ENCODE measurements at places on chromosomes 4 and X. TPM values are rescaled to one million over a fixed set of nuclear protein-coding genes. Genes with fewer than 3 reads are reported as not detected.
A peak's percentile ranks its signal among the peaks of the same experiment; 100 is the strongest.

GRCh38 chrX:150508451-150509367, 59.7 kb upstream of the MTM1 start:
- DNase-seq: peak; percentile 81

DNA sequence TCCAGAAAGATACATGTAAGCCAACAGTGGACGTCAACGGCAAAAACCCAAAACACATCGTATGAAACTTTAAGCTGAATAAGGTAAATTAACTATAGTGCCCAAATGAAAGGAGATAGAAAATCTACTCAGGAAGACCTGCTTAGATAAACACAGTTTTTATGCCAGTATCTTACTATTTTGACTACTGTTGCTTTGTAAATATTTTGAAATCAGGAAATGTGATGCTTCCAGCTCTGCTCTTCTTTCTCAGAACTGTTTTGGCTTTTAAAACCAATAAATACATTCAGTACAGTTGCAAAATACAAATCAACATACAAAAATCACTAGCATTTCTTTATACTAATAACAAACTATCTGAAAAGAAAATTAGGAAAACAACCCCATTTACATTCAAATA, 83.8 kb downstream of the SMARCA5 start:
- DNase-seq: no peak

GAGE13 gene
- total RNA-seq: not detected

SMIM20 gene
- total RNA-seq: 17.4 TPM

MAGT1 gene
- 36.8 TPM for total RNA-seq

DNA sequence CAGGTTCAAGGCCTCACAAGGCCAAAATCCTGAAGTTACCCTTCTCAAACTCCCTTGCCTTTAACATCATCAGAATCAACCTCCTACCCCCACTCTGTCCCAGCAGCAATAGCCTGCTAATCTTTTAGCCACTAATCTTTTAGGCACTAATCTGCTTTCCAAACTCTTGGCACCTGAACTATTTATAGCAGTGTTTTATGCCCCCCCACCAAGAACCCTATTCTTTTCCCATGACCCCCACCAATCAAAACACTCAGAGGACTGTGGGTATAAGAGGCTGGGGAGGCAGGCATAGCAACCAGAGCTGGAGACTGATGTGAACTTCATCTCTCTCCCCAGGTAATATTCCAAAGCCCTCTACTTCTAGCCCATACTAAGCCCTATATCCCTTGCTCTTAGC, at the start of gene ARR3:
ARR3 (plus strand) TSS at position 301 of the 400 bp plus-strand sequence. CDS start 1,052 bp downstream, outside the sequence.
- no peak for DNase-seq

SH3TC1 gene
- 17.2 TPM for total RNA-seq

- no peak for DNase-seq
These were observed 132.2 kb downstream of the STIM2 start for GRCh38 chr4:26992657-26993361.

Measured in pancreas (tissue), 10 donors.